ENCODE measurements at places on chromosomes 16 and 17.

GRCh38 chr17:50923611-50924010 is 57.5 kb upstream of the TOB1 start:
- DNase-seq: no peak

GRCh38 chr17:75834279-75834920 is 9.8 kb downstream of the UNC13D start:
- DNase-seq: no peak

DNA sequence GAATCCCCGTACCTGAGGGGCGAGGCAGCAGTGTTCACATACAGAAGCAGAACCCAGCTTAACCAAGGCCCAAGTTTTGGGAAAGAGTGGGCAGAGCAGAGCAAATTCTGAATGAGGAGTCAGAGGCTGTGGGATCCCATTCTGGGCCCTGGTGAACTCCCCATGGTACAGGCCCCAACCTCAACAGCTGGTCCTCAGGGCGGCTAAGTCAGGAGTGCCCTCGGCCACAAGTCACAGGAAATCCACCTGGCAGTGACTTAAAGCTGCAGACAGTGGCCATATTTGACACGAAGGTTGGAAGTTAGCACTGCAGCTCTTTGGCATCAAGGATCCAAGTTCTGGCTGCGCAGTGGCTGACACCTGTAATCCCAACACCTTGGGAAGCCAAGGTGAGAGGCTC is 237.1 kb downstream of the PARN start:
- DNase-seq: no peak

- no peak for DNase-seq
Measured at GRCh38 chr17:28955408-28955807, 4.1 kb upstream of the PHF12 start.

- no peak for DNase-seq
Measured at GRCh38 chr16:10852286-10852685, 24.7 kb upstream of the CIITA start.

- DNase-seq: no peak
Measured at GRCh38 chr17:57143361-57143760, 58.3 kb downstream of the AKAP1 start.

- DNase-seq: no peak
Measured at GRCh38 chr17:32142857-32143526, 690 bp downstream of the RHOT1 start.

GRCh38 chr17:72863526-72864211 is 228.8 kb downstream of the SLC39A11 start:
- DNase-seq: no peak

Data from KG1 (cell line).